ENCODE measurements at places on chromosomes 16 and 17. TPM values are rescaled to one million over a fixed set of nuclear protein-coding genes. Genes with fewer than 3 reads are reported as not detected.
A peak's percentile ranks its signal among the peaks of the same experiment; 100 is the strongest.

DNA sequence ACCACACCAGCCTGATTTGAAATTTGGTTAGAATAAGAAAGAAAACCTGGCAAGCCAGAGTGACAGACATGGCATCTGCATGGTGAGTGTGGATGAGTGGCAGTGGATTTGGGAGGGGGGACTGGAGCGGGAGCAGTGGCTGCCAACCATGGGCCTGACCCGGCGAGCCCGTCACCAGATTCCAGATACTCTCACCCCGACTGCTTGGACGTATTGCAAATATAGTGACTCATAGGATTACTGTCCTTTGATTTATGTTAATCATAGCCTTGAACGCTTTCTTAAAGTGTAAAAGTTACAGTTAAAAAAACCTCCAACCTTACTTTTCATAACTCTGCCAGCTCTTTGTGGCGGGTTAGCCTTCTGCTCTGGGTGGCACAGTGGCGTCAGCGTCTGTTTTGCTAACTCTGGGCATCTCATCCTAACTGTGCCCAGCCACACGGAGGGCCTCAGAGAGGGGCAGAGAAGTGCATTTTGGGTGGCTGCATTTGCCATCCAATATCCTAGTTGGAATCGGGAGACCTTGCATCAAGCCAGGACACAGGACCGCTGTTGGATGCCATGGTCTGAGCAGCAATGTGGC lies 26.8 kb upstream of the FOXK2 start:
- H3K27ac ChIP-seq = no peak overlapping the region
- H3K4me1 ChIP-seq = peaks cover 31% of the 10 kb centered on the region
- no peaks in the 10 kb centered on the region for H3K27me3 ChIP-seq
- no peak overlapping the region for H3K4me3 ChIP-seq
- DNase-seq = no peak
- H3K36me3 ChIP-seq = peaks cover 12% of the 10 kb centered on the region

TMEM238L gene
- not detected for total RNA-seq

DNA sequence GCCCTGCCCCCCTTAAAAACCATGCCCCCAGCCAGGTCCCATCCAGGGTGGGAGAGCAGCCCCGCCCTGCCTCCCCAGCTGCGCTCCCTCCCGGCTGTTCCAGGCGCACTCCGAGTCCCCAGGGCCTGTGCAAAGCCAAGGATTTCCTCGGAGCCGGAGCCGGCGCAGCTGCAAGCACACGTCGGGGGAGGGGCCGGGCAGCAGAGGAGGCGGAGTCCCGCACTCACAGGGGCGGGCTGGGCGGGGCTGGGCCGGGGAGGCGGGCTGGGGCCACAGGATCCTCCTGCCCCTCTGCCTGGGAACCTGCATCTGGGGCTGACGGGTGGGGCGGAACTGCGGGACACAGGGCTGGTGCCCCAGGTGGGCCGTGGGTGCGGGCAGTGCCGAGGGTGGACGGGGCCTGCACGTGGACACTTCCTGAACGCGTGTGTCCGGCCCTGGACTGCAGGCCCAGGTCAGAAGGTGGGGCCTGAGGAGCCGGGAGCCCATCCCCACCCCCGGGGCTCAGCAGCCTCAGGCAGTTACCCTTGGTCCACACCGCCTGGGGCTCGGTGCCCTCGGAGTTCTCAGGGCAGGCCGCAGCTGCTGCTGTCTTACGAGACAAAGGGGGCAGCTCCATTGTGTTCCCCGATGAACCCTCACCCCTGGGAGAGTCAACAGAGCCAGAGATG lies 24.0 kb upstream of the SSTR5 start:
- DNase-seq = peak; percentile 70
- H3K27me3 ChIP-seq = peaks cover 18% of the 10 kb centered on the region
- no peak overlapping the region for H3K4me3 ChIP-seq
- H3K36me3 ChIP-seq = no peaks in the 10 kb centered on the region

NPIPB6 gene
- not detected for total RNA-seq

KIF2B gene
- total RNA-seq = not detected

SEZ6 gene
- not detected for total RNA-seq

HASPIN gene
- 0.44 TPM for total RNA-seq

DNA sequence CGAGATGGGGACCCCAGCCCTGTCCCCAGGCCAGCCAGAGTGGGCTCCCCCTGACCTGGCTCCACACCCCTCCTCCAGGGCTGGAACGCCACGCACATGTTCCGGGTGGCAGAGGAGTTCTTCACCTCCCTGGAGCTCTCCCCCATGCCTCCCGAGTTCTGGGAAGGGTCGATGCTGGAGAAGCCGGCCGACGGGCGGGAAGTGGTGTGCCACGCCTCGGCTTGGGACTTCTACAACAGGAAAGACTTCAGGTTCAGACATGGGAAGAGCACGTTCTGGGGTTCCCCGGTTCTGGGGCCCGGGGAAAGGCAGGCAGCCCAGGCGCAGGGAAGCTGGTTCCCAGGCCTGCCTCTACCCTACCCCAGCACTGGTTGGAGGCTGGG lies 4.6 kb downstream of the ACE start:
- H3K27me3 ChIP-seq = no peaks in the 10 kb centered on the region
- no peak overlapping the region for H3K4me3 ChIP-seq
- no peak for DNase-seq
- no peaks in the 10 kb centered on the region for H3K36me3 ChIP-seq

GRCh38 chr16:56119133-56119532 lies 72.2 kb upstream of the GNAO1 start:
- H3K4me3 ChIP-seq = no peak overlapping the region
- no peaks in the 10 kb centered on the region for H3K4me1 ChIP-seq
- no peaks in the 10 kb centered on the region for H3K36me3 ChIP-seq
- no peak overlapping the region for H3K27ac ChIP-seq

- H3K4me3 ChIP-seq = no peak overlapping the region
- peak overlapping the region; percentile 96 for H3K27ac ChIP-seq
- peaks cover 78% of the 10 kb centered on the region for H3K4me1 ChIP-seq
- no peaks in the 10 kb centered on the region for H3K27me3 ChIP-seq
Observed at GRCh38 chr17:42520540-42520951, 15.5 kb upstream of the NAGLU start.

GRCh38 chr16:482468-483185 lies 44.9 kb upstream of the CAPN15 start:
- no peak overlapping the region for H3K4me3 ChIP-seq
- no peak for DNase-seq
- no peaks in the 10 kb centered on the region for H3K27me3 ChIP-seq
- H3K27ac ChIP-seq = peak overlapping the region; percentile 64

KRT15 gene
- total RNA-seq = not detected

PPP1R1B gene
- 0.56 TPM for total RNA-seq

HID1 gene
- total RNA-seq = 8.2 TPM

KRT24 gene
- not detected for total RNA-seq

All from heart left ventricle (tissue), 16 donors.